ENCODE measurements at places on chromosomes 11 and 22.
A peak's percentile ranks its signal among the peaks of the same experiment; 100 is the strongest.

GRCh38 chr11:11607772-11608171 is 14.0 kb downstream of the GALNT18 start:
- no peak for DNase-seq

GRCh38 chr11:115153135-115153534 is 351.1 kb downstream of the CADM1 start:
- DNase-seq = peak; percentile 11

- no peak for DNase-seq
Measured at GRCh38 chr11:110493346-110493745, 63.6 kb downstream of the FDX1 start.

DNA sequence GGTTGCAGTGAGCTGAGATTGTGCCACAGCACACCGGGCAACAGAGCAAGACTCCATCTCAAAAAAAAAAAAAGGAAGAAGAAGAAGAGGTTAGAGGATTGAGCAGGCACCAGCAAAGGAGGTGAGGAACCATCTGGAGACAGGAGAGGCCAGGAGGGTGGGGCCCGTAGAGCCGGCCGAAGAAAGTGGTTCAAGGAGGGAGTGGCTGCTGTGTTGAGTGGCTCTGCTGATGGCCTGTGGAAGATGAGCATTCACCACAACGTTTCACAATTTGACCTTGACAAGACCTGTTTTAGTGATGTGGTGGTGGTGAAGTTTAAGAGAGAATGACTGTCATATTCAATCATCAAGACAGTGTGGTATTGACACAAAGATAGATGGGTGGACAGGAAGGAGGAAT is 6.8 kb upstream of the CTSD start:
- no peak for DNase-seq

GRCh38 chr11:36074941-36075431 is 131.1 kb downstream of the LDLRAD3 start:
- peak; percentile 93 for DNase-seq

- DNase-seq = no peak
Measured at GRCh38 chr22:42021571-42021970, 23.0 kb downstream of the WBP2NL start.

GRCh38 chr22:42528591-42529307 is 9.2 kb upstream of the RRP7A start:
- DNase-seq = no peak

Data from fibroblast of skin of back (primary cell).